BE2C (cell line): ENCODE measurements at places on chromosomes 5 and 9.

DNA sequence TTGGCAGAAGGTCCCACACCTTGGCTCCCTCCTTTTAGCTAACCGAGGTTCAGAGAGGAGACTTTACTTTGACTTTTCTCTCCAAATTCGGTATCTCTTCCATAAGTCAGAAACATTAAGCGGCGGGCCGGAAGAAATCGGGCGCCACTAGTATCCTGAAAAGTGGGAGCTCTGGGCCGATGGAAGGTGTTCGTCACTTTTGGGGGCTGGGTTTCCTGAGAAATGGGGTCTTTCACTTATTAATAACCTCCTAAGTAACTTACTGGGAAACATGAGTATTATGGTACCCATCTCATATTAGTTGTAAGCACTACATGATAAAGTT is 716 bp downstream of the STX17 start:
- DNase-seq, result no peak

DNA sequence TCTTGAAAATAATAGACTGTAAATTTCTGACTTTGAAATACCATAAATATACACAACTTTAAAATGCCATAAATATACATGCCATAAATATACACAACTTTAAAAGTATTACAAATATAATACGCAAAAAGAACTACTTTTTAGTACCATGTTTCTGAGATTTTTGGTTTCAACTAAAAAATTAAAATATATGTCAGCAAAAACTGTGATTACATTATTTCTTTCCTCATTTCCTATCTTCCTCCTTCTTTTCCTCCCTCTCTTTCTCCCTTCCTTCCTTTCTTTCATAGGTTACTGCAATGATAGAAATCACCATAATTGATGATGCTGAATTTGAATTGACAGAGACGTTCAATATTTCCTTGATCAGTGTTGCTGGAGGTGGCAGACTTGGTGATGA is 200.5 kb downstream of the ADGRV1 start:
- DNase-seq, result no peak

DNA sequence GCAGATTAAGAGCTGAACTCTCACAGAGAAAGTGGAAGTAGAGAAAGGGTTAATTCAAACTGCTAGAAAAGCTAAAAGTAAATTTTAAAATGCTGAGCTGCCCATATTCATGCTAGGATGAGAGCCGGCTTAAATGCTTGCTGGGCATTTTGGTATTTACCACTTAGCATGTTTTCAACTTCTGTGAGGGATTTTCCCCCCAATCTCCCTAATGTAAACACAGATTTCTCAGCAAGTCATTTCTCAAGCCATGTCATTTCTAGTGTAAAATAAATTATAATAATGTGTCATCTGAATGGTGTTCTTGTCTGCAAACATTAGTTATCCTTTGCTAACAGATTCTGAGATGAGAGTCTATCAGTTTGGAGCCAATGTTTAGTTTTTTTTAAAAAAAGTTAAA is 22.3 kb downstream of the RPS23 start:
- no peak for DNase-seq

GRCh38 chr5:74766418-74766848 is 484 bp downstream of the GFM2 start:
- DNase-seq, result no peak

GRCh38 chr5:140347360-140347759 is 957 bp upstream of the HBEGF start:
- no peak for DNase-seq

- no peak for DNase-seq
Measured at GRCh38 chr5:32071351-32071944, 102.7 kb downstream of the GOLPH3 start.

- peak; percentile 39 for DNase-seq
Measured at GRCh38 chr5:103867857-103868598, 305.4 kb upstream of the NUDT12 start.

- no peak for DNase-seq
Measured at GRCh38 chr5:158699298-158699880, 400.3 kb downstream of the EBF1 start.

DNA sequence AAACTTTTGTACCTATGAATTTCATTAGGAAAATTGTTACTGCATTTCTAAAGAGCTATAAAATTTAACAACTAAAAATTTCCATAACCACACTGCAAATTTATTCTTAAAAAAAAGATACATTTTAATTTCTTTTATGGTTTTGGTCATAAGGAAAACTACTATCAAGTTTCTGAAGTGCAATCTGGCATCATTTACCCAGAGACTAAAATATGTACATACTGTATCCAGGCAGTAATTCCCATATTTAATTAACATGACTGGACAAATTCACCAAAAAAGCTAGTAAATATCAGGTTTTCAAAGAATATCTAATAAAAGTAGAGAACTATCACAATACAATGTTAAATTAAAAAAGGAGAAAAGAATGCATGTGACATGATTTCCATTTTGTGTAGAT is 20.7 kb downstream of the PUM3 start:
- no peak for DNase-seq

GRCh38 chr5:80569961-80570786 is at the start of gene ANKRD34B:
TSS of gene ANKRD34B (minus strand) at chr5:80570280. CDS start at chr5:80560019, 10,261 bp downstream.
- DNase-seq, result peak; percentile 40

DNA sequence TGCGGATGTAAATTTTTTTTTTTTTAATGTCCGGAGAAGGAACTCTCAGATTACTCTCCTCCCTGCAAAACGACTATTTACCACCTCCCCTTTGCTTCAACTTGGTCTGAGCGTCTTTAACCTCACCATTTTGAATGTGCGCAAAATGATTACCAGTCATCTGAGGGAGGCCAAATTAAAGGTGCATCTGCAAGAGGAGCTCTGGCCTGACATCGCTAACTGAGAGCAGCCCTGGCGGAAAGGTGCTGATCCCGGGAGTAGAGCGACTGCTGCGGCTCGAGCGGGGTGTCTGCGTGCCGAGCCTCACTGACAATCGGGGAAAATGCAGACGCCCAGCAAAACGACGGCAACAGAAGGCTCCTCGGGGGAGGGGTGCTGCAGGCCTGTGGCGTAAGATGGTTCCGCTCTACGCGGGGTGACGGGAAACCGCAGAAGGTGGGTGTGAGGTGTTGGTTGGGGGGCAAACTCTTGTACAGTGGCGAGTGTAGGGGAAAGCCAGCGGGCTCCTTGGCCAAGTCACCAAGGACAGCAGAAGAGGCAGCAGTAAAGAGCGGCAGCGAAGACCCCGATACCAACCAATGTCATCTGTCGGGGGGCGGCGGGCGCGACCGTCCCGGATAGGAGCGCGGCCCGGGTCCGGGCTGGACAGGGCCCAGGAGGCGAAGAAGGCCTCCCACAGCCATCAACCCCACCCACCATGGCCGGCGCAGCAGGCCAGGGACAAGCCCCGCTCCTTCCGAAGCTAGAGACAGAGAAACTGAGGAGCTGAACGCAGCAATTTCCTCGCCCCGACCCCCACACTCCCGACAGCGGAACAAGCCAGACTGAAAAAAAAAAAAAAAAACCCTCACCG is 557 bp downstream of the PJA2 start:
- peak; percentile 75 for DNase-seq

DNA sequence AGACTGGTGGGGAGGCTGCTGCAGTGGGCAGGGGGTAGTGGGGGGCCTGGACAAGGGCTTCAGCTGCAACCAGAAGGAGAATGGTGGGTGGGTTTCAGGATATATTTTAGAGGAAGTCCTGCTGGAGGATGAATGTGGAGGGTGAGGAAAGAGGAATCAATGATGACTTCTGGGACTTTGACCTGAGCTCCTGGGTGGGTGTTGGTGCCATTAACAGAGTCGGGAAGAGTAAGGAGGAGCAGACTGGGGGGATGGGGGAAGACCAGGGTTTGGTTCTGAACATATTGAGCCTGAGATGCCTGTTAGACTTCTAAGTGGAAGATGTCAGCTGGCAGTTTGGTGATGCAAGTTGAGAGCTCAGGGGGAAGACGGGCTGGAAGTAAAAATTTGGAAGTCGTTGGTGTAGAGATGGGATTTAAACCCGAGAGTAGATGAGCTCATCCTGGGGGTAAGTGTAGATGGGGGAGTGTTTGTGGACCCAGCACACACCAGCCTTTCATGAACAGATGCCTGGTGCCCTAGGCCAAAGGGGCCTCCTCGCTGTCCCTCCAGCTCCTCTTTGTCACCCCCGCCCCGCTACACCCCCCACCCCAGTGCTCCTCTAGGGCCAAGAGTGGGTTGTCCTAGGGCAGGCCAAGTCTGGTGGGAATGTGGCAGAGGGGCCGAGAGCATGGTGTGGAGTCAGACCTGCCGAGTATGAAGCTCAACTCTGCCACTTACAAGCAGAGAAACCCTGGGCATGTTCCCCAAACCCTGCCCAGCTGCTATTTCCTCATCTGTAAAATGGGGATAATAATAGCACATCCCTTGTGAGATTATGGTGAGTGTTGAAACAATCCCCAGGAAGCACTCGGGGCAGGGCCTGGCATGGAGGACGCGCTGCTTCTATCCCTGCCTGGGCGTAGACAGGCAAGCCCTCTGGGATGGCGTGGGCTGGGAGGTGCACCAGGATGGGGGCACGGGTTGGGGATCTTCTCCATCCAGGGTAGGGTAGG is 4.0 kb downstream of the DNM1 start:
- no peak for DNase-seq

- no peak for DNase-seq
Measured at GRCh38 chr5:82408033-82408432, 129.9 kb upstream of the RPS23 start.

DNA sequence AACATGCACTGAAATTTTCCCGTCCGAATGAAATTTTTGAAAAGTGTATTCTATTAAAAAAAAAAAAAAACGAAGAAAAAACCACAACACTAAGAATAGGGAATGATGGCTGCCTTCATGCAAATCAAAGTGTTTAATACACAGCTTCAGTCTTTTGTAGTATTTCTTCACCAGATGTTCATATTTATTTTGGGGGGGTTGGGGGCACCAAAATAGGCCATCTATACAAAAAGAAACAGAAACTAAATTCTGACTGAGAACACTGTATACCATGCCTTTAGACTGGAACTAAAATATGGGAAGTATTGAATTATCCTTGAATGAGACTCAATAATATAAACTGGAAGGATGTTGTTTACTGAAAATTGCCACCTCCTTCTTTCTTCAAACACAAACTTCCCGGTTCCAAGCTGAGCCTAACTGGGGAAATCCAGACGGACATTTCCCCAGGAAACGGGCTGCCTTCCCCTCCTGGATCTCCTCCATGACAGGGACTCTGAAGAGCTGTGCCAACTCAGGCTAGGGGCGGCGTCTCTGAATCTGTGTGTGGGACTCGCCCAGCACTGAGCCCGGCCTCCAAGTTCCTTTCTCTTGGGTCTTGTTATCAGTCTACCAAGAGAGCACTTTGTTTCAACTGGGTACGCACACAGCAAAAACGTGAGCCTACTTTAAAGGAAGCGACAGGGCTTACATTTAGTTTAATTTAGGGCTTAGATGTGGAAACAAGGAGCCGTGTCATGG is 511.3 kb upstream of the ADAMTS16 start:
- DNase-seq, result no peak

DNA sequence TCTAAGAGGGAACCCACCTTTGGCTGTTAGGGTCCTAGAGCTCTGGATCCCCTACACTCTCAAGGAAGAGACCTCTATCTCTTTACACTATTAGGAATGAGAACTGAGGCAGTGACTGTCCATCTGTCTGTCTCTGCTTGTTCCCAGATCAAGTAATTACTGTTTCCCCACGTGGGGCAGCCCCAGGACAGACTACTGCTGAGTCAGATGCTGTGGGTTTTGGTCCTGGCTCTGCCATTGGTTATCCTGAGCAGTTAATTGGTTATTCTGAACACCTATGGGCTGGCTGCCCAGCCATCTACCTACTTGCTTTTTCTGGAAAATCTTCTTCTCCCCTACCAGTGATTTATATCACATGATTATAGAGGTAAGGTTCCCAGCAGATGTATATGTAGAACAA is 33.3 kb downstream of the FBXO10 start:
- no peak for DNase-seq

GRCh38 chr5:131944702-131945550 is 537 bp downstream of the MEIKIN start:
- no peak for DNase-seq

DNA sequence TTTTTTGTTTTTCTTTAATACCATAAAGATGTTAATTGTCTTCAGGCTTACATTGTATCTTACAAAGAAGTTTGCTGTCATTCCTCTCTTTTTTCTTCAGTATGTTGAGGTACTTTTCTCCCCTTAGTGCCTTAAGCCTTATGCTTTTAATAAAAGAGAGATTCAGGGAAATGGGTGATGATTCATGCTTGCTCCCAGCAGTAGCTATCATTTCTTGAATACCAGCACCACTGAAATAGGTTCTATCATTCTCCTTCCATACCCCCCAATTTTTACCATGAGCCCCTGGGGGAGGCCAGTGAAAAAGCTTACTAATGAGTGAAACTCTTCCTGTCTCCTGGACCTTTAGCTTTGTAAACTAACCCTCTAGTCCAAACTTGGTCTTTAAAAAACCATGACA is 165.0 kb downstream of the FBXL7 start:
- DNase-seq, result no peak

GRCh38 chr9:15433661-15434060 is 11.0 kb downstream of the SNAPC3 start:
- DNase-seq, result no peak

DNA sequence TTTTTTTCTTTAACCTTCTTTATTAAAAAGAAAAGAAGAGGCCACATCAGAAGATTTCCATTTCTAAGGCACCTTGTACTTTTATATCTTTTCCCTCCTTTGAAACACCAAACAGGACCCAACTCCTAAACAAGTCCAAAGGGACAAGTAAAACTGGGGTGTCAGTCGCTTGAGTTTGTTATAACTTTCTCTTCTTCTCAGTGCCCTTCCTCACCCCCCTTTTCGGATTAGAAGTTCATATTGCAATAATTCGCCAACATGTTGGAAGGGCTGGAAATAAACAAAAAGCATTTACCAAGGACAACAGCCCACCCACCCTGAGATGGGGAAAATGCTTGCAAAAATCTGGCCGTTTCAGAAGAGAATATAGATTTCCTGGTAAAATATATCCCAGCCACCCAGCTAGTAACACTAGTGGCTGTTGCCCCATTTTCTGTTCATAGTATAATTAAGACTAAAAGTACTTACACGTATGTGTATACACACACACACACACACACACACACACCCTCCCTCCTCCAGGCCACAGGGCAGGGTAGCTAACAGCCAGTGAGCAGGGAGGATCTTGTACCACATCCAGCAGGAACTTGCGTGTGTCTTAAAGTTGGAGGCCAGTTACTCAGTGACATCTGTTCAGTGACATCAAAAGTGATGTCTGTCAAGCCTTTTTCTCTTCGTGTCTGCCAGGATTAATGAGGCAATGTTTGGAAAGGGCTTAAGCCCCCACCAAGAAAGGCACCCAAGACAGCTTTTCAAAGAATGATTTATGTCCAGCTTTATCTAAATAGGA is 149.1 kb upstream of the KLF4 start:
- DNase-seq, result no peak

- DNase-seq, result peak; percentile 59
Measured at GRCh38 chr5:125408448-125409233, 662.2 kb upstream of the ZNF608 start.

GRCh38 chr5:173762045-173762444 is 126.1 kb upstream of the CPEB4 start:
- DNase-seq, result no peak

GRCh38 chr5:144422018-144422727 is 251.5 kb downstream of the KCTD16 start:
- DNase-seq, result no peak

GRCh38 chr5:135072387-135073281 is 38.6 kb upstream of the PITX1 start:
- DNase-seq, result no peak
